ENCODE measurements at places on chromosomes 13 and 19.

DNA sequence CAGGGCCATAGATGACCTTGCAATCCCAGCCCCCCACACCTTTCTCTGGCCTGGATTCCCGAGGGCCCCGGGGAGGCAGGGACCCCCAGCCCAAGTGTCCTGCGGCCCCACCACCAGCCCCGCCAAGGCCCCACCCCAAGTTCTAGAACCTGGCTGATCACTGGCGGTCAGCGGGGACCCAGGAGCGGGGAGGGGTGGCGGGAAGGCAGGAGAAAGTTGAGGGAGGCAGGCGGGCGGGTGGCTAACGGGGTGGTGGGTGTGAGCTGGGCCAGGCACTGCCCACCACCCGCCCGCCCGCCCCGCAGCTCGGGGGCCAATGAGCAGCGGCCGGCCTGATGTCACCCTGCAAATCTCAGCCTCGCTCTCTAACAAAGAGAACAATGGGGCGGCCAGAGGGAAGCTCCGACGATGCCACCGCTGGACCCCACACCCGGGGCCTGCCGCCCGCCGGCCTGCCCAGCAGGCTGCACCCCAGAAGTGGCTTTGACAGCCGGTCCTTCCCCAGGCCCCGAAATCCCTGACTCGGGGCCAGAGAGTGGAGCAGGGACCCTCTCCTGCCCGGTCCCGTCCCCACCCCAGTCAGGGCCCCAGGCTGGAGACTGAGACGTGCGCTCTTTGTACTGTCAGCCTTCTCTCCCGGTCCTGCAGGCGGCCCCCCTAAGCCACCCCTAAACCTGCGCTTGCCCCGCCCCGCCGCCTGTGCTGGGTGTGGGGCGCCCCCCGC, 1.6 kb downstream of the MEX3D start:
- DNase-seq = peak; percentile 91

- no peak for DNase-seq
These were observed 997.6 kb upstream of the ATXN8OS start for GRCh38 chr13:69109891-69110525.

DNA sequence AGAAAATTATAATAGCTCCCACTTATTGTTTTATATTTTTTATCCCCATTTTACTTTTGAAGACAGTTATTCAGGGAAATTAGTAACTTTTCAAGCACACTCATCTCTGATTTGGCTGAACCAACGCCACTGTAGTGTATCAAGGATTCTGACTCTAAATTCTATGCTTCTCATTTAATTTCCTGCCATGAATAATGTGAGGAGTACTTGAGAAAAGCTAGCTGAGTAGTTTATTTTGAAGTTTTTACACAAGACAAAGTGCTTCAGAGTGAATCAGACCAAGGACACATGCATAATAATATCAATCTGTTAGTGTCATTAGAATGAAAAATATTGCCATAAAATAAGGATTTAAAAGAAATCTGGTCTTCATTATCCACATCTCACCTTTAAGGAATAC, 329.9 kb downstream of the SLITRK6 start:
- DNase-seq = no peak

DNA sequence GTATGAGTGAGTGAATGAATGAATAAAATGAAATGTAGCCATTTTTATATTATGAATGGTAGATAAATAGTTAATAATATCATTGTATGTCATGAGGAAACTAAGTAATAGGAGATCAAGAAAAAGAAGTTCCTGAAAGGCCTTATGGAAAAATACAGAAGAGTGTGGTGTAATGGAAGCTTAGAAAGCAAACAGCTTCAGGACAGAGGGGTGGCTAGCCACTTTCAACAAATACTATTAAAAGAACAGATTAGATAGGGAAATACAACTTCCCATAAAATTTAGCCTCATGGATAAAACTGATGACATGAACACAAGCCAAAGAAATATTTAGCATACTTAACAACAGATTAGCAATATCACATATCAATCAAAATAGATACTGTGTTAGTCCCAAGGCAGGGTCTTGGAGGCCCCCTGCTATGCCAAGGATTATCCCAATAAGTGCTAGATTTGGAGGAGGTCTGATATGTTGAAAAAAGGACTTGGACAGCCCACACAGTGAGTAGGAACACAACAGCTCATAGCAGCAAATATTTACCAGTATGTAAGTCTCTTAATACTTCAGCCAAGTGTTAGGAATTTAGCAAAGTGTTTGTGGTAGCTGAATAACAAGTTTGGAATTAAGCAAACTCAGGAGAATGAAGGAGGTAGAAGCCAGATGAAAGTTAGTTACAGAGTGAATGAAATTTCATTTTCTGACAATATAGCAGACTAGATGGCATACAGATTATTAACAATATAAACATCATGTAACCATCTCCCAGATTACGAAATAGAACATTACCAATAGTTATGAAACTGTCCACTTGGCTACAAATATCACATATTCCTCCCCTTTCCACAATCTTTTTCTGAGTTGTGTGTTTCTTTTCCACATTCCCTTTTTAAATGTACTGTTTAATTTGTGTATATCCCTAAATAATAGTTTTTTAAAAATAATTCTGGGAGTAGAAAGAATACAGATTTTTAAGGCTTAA, 1632.0 kb downstream of the PCDH9 start:
- DNase-seq = no peak

GRCh38 chr19:461721-462551, 1.1 kb upstream of the SHC2 start:
- DNase-seq = no peak

DNA sequence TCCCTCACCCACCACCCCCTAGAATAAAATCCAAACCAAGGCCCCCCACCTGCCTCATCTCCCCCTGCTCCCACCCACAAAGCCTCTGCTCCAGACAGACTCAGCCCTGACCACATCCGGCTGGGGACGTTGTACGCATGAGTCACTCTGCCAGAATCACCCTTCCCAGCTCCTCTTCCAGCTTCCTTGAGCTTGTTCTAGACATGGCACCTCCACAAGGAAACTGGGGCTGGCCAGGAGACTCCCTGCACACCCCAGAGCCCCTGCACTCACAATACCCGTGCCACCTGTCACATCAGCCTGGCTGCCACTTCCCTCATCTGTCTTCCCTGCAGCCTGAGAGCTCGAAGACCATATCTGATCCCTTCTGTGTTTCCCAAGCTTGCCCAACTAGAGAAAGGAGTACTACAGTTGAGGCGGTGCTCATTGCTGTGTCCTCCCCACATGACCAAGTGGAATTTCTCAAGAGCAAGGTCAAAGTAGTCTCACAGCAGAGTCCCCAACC, 9.7 kb downstream of the DEDD2 start:
- DNase-seq = no peak

GRCh38 chr19:4373601-4374497, 26.5 kb downstream of the SH3GL1 start:
- DNase-seq = no peak

GRCh38 chr13:99614465-99614885, 113.2 kb downstream of the TM9SF2 start:
- DNase-seq = no peak

GRCh38 chr13:28494504-28494777, 487 bp downstream of the FLT1 start:
- DNase-seq = no peak

DNA sequence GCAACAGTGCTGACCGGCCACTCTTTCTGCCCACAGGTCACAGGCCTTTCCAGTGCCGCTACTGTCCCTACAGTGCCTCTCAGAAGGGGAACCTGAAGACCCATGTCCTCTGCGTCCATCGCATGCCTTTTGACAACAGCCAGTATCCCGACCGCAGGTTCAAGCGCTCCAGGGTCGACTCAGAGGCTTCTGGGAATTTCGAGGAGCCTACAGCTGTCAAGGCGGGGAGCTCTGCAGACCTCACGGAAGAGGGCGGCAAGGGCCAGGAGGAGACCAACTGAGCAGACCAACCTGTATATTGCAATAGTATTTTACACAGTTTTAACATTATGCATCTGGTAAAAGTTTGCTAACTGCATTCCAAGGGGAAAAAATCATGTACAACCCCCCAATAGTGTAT, 338.5 kb downstream of the ZNF536 start:
- no peak for DNase-seq

GRCh38 chr19:3980353-3981251, 4.7 kb downstream of the EEF2 start:
- no peak for DNase-seq

DNA sequence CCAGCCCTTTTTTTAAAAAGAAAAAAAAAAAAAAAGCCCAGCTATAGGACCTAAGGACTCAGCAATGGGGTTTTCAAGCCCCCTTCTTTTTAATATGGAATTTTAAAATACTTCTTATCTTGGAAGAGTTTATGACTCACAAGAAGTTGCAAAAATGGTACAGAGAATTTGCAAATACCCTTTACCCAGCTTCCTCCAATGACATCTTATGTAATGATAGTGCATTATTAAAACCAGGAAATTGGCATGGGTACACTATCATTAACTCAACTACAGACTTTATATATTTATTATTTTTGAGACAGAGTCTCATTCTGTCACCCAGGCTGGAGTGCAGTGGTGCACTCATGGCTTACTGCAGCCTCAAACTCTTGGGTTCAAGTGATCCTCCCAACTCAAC, 16.1 kb downstream of the TMEM38A start:
- DNase-seq = no peak

GRCh38 chr13:33438918-33439317, 153.4 kb upstream of the STARD13 start:
- DNase-seq = no peak

DNA sequence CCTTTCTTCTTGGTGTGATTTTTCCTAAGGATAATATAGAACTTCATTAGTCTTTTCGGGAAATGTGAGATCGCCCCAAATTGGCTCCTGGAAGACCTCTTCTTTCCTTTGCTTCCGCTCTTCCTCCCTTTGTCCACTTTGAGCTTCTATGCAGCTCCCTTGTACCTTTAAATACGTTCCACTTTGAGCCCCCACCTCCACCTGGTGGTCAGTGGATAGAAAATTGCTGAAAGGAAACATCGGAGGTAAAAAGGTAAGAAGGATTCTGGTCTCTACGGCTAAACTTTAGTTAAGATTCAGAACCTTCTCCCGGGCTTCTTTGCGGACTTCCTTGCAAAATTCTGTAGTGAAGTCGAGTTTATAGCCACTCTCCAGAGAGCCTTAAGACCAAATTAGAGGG, 55.0 kb upstream of the TM9SF2 start:
- DNase-seq = no peak

- no peak for DNase-seq
These were observed 292.6 kb downstream of the TDRD3 start for GRCh38 chr13:60689571-60689970.

GRCh38 chr19:38093587-38093986, 130.4 kb downstream of the DPF1 start:
- no peak for DNase-seq

GRCh38 chr13:70432276-70432805, 324.1 kb upstream of the KLHL1 start:
- DNase-seq = no peak

DNA sequence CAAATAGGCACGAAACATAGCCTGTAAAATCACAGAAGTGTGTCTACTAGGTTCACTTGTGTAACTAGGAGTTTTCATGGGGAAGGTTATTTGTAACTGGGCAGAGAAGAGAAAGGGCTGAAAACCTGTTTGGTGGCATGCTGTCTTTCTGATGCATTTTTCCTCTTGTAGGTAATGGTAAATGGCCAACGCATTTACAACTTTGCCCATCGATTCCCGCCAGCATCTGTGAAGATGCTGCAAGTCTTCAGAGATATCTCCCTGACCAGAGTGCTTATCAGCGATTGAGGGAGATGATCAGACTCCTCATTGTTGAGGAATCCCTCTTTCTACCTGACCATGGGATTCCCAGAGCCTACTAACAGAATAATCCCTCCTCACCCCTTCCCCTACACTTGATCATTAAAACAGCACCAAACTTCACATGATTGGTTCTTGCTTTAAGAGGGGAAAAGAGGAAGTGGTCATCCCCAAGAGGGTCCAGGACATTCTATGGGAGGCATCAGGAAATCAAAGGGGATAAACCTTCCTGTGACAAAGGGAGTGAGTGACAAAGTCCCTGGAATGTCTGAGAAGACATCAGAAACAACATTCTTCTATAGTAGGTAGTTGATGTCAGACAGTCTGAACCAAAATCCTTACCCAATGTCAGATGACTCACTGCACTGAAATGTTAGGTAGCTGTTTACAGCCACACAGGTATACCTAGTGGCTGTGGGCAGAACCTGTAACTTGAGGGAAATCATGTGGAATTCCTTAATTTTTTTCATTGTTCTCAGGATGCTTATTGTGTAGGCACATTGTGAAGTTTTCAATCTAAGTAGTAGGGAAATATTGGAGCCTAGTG, 5.0 kb downstream of the LGALS14 start:
- DNase-seq = no peak

- DNase-seq = no peak
These were observed 29.7 kb upstream of the ZNF681 start for GRCh38 chr19:23788411-23788810.

DNA sequence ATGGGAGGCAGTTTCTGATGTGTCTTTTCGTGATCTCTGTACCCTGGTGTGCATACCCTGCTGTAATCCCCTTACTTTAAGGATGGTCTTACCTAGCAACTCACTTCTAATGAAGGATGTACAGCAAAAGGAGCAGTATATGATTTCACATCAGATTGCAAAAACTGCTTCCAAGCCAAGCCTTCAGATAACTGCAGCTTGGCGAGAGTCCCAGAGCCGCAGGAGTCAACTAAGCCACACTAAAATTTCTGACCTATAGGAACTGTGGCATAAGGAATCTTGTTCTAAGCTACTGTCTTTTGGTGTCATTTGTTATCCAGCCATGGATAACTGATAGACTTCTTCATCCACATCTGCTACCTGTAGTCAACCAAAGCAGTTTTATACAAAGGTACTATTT, 496.7 kb downstream of the GPC6 start:
- no peak for DNase-seq

DNA sequence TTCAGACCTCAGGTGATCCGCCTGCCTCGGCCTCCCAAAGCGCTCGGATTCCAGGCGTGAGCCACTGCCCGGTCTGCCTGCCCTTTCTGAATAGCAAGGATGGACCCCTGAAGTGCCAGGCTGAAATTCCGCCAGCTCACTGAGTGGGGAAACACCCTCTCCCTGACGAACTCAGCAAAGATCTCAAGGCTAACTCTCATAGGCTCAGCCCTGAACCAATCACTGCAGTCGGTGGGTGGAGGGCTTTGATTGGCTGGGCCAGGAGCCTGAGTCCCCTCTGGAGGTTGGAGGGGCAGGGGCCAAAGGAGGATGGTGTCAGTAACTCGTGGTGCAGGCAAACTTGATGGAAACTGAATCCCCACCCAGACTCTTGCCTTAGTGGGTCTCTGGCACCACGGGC, 11.2 kb upstream of the COMP start:
- no peak for DNase-seq

GRCh38 chr19:6737873-6738786, 750 bp upstream of the GPR108 start:
- no peak for DNase-seq

GRCh38 chr13:35964011-35964862, 166.9 kb downstream of the DCLK1 start:
- no peak for DNase-seq

DNA sequence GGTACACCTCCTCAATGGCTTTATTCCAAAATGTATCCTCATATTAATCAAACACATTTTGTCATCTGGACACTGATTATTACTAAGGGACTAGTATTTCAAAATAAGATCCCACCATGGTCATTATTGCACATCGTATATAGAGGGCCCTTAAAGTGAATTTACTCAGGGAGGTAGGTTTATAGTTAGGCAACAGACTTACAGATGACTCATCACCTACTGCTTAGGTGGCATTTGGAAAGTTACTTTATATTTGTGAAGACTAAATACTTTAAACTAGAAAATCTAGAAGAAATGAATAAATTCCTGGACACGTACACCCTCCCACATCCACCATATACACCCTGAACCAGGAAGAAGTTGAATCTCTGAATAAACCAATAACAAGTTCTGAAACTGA, 353.0 kb downstream of the KCTD12 start:
- no peak for DNase-seq

- no peak for DNase-seq
These were observed 150.2 kb downstream of the ZNF536 start for GRCh38 chr19:30522341-30522740.
